ENCODE measurements at places on chromosomes 12 and 14.
A peak's percentile ranks its signal among the peaks of the same experiment; 100 is the strongest.

DNA sequence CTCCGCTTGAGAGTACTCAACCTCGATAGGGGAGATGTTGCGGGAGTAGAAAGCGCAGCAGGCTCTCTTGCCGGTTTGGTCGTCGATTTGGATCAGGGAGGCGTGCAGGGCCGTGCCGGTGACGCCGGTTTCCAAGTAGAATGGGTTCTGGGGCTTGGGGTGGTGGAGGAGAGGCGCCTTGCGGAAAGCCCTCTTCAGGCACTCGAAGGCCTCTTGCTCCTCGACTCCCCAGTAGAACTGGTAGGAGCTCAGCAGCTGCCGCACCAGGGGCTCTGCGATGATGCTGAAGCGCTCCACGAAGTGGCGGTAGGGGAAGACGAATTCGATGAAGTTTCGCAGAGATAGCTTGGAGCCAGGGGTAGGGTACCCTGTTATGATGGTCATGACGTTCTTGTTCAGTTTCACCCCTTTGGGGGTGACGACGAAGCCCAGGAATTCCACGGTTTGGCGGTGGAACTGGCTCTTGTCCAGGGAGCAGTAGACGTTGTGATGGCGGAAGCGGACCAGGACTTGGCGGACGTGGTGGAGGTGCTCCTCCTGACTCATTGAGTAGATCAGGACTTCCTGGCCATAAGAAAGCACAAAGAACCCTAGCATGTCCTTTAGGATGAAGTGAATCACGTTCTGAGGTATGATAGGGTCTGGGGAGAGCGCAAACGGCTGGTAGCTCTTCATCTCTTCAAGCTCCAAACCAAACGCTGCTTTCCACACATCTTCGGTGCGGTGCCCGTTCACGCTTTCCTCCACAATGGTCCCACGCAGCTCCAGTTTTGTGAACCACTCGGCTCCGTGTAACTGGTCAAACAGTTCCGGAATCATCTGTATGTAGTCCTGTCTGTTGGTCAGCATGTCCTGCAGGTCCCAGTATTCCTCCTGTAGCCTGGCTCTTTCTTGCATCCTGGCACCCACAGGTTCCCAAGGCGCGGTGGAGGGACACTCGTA is 21.2 kb downstream of the RTL1 start:
- DNase-seq: no peak

DNA sequence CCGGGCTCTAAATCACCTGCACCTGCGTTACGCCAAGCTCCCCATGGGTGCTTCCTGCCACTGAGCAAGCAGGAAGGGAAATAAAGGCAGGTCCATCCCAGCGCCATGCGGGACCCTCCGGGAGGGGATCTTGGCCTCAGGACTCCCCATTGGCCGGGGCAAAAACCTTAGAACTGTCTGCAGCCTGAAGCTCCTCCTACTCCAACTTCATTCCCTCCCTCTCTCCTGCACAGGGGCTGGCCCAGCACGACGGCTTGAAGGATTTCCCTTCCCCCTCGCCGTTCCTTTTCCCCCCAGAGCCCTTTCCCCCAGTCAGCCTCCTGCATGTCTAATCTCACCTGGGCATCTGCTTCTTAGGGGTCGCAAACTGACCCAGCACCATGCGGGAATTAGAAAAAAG is 137.2 kb upstream of the NCOR2 start:
- no peak for DNase-seq

DNA sequence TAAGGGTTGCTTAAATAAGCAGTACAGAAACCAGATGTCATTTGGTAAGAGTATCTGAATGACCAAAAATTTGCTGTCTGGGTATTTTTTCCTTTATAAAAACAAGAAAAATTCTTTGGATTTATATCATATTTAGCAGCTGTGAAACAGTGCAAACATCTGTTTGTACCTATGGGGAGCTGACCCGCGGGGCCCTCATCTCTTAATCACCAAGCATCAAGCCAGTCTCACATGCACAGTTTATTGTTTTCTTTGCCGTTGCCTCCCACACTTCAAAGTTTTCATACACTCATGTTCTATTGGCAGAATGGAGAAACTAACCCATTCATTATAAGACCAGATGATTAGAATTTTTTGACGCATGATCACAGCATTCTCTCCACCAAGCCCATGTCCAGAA is 142.2 kb downstream of the BMP4 start:
- DNase-seq: peak; percentile 63

GRCh38 chr14:60935319-60935718 is 45.6 kb downstream of the TRMT5 start:
- DNase-seq: no peak

DNA sequence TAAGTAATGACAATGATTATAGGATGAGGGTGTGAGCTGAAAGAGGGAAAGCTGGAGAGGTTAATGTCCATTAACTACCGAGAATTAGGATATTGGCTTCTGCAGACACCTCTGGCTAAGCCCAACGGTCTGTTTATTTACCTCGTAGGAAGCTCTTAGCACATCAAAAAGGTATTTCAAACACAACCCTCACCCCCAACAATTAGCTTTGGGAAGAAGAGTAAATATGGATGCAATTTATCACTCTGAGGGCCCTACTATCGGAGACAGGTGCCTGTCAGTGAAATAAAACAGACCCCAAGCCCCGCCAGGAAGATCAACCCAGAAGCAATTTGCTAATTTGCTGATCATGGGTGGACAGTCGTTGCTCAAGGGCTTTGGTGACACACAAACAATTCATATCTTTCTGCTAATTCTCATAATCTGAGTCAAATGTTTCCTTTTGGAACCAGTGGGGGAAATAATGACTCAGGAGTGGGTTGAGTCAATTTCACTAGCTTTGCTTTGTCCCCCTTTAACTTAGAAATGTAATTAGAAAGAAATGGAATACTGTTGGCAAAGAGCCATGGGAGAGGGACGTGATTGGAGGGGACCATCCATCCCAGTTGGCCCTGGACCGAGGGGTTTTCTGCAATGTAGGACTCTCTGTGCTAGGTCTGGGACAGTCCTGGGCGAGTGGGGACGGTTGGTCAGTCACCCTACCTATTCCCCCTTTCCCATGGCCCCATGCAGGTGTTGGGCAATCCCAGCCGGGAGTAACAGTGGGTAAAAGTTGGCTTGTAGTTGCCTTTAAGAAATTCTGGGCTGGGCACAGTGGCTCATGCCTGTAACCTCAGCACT is 99.1 kb upstream of the MED13L start:
- DNase-seq: peak; percentile 37

- DNase-seq: peak; percentile 73
These were observed 351.0 kb downstream of the NAV3 start for GRCh38 chr12:78181544-78182162.

- no peak for DNase-seq
These were observed 177.6 kb downstream of the TMEM132C start for GRCh38 chr12:128444598-128444997.

- peak; percentile 82 for DNase-seq
These were observed 386.7 kb upstream of the NOVA1 start for GRCh38 chr14:26984311-26985177.

GRCh38 chr12:16607906-16608775 is 2.2 kb upstream of the LMO3 start:
- no peak for DNase-seq

GRCh38 chr14:67512463-67513310 is 20.4 kb upstream of the PLEKHH1 start:
- DNase-seq: no peak

DNA sequence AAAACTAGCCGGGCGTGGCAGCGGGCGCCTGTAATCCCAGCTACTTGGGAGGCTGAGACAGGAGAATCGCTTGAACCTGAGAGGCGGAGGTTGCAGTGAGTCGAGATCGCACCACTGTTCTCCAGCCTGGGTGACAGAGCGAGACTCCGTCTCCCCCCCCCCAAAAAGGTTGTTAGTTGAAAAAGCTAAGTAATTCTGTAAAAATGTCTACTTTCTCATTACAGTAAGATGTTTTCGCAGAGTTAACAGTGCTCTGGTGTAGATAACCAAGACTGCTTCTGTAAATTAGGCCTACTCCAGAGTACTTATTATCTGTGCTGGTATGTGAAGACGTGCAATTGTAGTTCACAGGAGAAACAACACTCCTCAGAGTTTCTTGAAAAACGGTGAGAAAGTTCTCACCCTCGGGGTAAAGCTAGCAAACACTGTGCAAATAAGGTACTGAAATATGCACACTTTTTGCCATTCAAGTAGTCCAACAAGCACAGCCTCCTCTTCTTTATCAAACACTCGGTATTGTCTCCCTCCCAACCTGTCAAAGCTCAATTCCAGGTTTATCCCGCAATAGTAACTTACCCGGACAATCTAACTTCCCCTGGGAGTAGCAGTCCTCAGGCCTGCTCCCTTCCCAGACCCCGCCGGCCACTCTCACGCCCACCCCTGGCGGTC is 974 bp downstream of the BTBD7 start:
- DNase-seq: no peak

All from tongue (tissue), 3 donors.